Effector memory CD4-positive, alpha-beta T cell (primary cell): ENCODE measurements at places on chromosomes 7 and 10.
A peak's percentile ranks its signal among the peaks of the same experiment; 100 is the strongest.

GRCh38 chr7:130367088-130367755 lies 13.1 kb upstream of the CPA1 start:
- no peak for DNase-seq
- no peaks in the 10 kb centered on the region for H3K36me3 ChIP-seq
- no peaks in the 10 kb centered on the region for H3K27me3 ChIP-seq
- H3K4me1 ChIP-seq, result no peaks in the 10 kb centered on the region
- no peak overlapping the region for H3K27ac ChIP-seq

DNA sequence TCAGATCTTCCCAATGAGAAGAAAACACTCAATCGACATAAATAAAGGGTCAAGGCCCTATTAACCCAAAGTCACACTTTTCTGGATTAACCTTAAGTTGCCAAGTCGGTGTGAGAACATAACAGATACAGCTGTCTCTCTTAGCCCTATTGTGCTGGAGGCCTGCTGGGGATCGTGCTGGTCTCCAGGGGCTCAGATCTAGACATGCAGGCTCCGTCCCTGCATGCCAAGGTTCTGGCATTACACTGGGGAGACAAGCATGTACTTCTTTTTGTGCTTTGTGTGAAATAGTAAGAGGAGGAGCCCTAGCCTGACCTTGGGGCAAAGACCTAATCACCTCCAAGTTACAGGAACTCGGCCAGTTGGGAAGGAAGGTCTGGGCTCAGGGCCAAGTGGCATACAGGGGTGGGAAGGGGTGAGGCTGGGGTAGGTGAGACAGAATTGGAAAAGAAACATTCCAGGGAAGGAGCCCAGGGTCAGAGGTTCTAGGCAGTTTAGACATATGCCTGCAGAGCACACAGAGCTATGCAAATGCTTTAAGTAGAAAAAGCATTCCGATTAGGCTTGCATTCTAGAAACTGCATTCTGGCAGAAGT lies 216.4 kb downstream of the HECW1 start:
- no peaks in the 10 kb centered on the region for H3K4me1 ChIP-seq
- no peaks in the 10 kb centered on the region for H3K36me3 ChIP-seq
- no peak overlapping the region for H3K27ac ChIP-seq
- H3K27me3 ChIP-seq, result no peaks in the 10 kb centered on the region
- DNase-seq, result no peak

GRCh38 chr7:82441669-82442478 lies 1.7 kb downstream of the CACNA2D1 start:
- no peaks in the 10 kb centered on the region for H3K27me3 ChIP-seq
- H3K36me3 ChIP-seq, result no peaks in the 10 kb centered on the region
- no peak overlapping the region for H3K27ac ChIP-seq

- H3K27ac ChIP-seq, result no peak overlapping the region
- no peaks in the 10 kb centered on the region for H3K27me3 ChIP-seq
- no peak for DNase-seq
- H3K4me3 ChIP-seq, result no peak overlapping the region
These were observed 261.2 kb downstream of the PPP1R3A start for GRCh38 chr7:113657603-113658002.

- no peaks in the 10 kb centered on the region for H3K36me3 ChIP-seq
- no peaks in the 10 kb centered on the region for H3K27me3 ChIP-seq
- no peak overlapping the region for H3K4me3 ChIP-seq
- peak; percentile 8 for DNase-seq
- no peak overlapping the region for H3K27ac ChIP-seq
These were observed 44.2 kb downstream of the PDLIM1 start for GRCh38 chr10:95246582-95247051.

GRCh38 chr10:85105614-85106255 lies 777.3 kb downstream of the CCSER2 start:
- H3K27ac ChIP-seq, result no peak overlapping the region
- no peaks in the 10 kb centered on the region for H3K36me3 ChIP-seq
- no peaks in the 10 kb centered on the region for H3K27me3 ChIP-seq
- no peak for DNase-seq

GRCh38 chr7:80890426-80891258 lies 28.2 kb downstream of the SEMA3C start:
- H3K27ac ChIP-seq, result no peak overlapping the region
- no peaks in the 10 kb centered on the region for H3K36me3 ChIP-seq
- H3K4me1 ChIP-seq, result no peaks in the 10 kb centered on the region
- H3K4me3 ChIP-seq, result no peak overlapping the region
- no peak for DNase-seq
- no peaks in the 10 kb centered on the region for H3K27me3 ChIP-seq

- no peak overlapping the region for H3K27ac ChIP-seq
- H3K4me1 ChIP-seq, result no peaks in the 10 kb centered on the region
- no peak for DNase-seq
- no peak overlapping the region for H3K4me3 ChIP-seq
- H3K36me3 ChIP-seq, result no peaks in the 10 kb centered on the region
These were observed 84.2 kb downstream of the CACNA2D1 start for GRCh38 chr7:82359426-82359825.

DNA sequence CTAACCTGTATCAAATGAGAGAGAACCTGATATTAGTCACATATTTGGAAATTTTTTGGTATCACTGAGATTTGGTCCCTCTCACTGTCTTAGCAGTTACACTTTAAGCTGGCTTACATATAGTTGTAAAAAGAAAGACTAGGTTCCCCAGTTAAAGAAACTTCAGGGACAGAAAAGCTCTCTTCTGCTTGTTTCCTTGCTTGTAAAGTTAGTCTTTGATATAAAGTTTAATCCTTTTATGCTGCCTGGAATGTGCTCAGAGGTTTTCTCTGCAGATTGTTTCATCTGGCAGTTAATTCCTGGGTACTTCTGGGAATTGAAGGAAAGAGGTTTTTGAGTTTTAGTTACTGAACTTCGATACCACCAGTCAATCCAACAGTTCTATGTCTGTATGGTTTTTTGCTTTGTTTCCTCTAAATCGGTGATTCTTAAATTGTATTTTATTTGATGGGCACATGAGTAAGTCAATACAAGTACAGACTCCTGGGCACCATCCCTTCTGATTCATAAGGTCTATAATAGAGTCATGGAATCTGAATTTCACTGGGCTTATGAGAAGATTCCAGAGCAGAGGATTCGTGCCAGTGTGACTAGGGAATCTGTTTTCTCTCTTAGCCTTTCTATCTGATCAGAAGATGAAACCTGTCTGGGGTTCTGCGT lies 1080.9 kb upstream of the C7orf33 start:
- H3K27ac ChIP-seq, result no peak overlapping the region
- no peak overlapping the region for H3K4me3 ChIP-seq
- no peaks in the 10 kb centered on the region for H3K36me3 ChIP-seq
- no peaks in the 10 kb centered on the region for H3K4me1 ChIP-seq

GRCh38 chr10:124389613-124390361 lies 28.9 kb downstream of the OAT start:
- H3K27me3 ChIP-seq, result no peaks in the 10 kb centered on the region
- no peaks in the 10 kb centered on the region for H3K36me3 ChIP-seq
- DNase-seq, result no peak
- no peak overlapping the region for H3K27ac ChIP-seq
- H3K4me1 ChIP-seq, result peaks cover 11% of the 10 kb centered on the region

DNA sequence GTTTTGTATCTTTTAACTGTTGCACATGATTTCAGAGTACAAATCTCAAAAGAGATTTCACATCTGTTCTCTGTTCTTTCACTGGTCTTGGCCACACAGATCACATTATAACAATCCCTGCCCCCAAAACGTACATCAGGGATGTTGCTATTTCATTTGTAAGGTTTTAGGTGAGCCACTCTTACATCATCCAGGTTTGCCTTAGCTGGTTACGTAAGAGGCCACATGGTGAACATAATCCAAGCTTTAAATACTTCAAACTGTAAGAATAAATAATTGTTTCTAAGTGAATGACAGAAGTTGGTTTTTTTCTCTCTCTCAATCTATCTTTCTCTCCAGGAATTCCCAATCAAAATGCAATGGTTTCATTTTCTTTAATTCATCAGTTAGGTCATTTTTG lies 245.9 kb upstream of the HGF start:
- H3K36me3 ChIP-seq, result no peaks in the 10 kb centered on the region
- H3K4me1 ChIP-seq, result no peaks in the 10 kb centered on the region
- no peak for DNase-seq
- H3K27ac ChIP-seq, result no peak overlapping the region
- H3K4me3 ChIP-seq, result no peak overlapping the region
- H3K27me3 ChIP-seq, result no peaks in the 10 kb centered on the region

GRCh38 chr7:46015107-46015868 lies 94.2 kb upstream of the IGFBP3 start:
- H3K4me1 ChIP-seq, result no peaks in the 10 kb centered on the region
- H3K36me3 ChIP-seq, result no peaks in the 10 kb centered on the region
- H3K27ac ChIP-seq, result no peak overlapping the region
- H3K4me3 ChIP-seq, result no peak overlapping the region
- no peaks in the 10 kb centered on the region for H3K27me3 ChIP-seq

DNA sequence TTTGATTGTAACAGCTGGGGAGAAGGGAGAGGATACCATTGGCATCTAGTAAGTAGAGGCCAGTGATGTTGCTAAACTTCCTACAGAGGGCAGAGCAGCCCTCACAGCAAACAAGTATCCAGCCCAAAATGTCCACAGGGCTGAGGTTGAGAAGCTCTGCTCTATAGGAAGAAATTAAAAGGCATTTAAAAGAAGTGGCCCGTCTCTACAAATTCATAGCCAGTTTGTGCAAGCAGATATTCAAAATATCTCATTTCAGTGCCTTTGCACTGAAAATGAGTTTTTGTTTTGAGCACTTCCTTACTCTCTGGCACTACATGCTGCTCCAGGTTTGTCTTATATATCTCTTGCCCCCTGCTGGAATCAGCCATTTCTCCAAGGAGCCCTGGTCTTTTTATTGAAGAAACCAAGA lies 330.0 kb downstream of the BBS9 start:
- H3K27ac ChIP-seq, result no peak overlapping the region
- H3K4me1 ChIP-seq, result no peaks in the 10 kb centered on the region
- no peaks in the 10 kb centered on the region for H3K27me3 ChIP-seq

DNA sequence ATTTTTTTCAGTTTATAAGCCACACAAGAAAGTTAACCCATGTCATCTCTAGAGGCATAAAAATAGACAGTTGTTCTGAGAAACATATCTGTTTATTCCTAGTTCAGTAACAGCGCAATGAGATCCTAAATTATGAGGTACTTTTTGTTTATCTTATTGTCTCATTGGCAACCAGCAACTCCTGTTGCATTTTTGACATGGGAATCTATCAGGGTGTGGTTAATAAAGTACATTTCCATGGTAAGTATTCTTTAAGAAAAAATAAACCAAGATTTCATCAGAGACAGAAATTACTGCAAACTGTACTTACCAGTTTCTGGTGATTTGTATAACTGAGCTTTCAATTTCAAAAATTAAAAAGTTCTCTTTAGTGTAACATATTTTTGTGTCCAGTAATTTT lies 9.0 kb downstream of the FAS start:
- peaks cover 2% of the 10 kb centered on the region for H3K36me3 ChIP-seq
- peaks cover 53% of the 10 kb centered on the region for H3K4me1 ChIP-seq
- H3K4me3 ChIP-seq, result no peak overlapping the region
- H3K27me3 ChIP-seq, result no peaks in the 10 kb centered on the region
- no peak for DNase-seq

DNA sequence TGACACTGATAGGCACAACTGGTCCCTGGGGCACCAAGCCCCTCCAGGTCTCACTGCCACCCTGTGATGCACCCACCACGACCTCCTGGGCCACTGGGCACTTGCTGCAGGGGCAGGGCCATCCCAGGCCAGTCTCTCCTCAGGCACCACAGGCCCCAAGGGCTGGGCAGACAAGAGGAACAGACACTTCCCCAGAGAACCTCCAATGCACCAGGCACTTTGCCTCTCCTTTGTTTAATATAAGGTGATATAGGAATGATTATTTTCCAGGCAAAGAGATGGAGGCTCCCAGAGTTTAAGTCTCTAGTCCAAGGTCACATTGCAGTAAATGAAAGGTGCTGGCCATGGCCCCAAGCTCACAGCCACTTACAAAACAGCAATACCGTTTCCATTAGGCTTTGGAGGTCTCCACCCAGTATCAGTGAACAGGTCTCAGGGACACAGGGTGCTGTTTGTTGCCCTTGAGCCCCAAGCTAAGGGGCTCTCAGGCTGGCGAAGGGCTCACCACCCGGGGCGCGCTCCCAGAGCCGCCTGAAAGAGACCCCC lies 4.5 kb downstream of the DEPP1 start:
- H3K27ac ChIP-seq, result no peak overlapping the region
- peaks cover 8% of the 10 kb centered on the region for H3K4me1 ChIP-seq

- no peak overlapping the region for H3K4me3 ChIP-seq
- no peaks in the 10 kb centered on the region for H3K4me1 ChIP-seq
- no peaks in the 10 kb centered on the region for H3K36me3 ChIP-seq
- no peak for DNase-seq
These were observed 188.4 kb upstream of the AGK start for GRCh38 chr7:141362580-141363435.
